ENCODE measurements at places on chromosomes 3 and 15.

GRCh38 chr3:114714237-114714636 is 420.4 kb downstream of the TIGIT start:
- no peak for DNase-seq

GRCh38 chr3:159253860-159254259 is 452.0 kb downstream of the MFSD1 start:
- DNase-seq: no peak

DNA sequence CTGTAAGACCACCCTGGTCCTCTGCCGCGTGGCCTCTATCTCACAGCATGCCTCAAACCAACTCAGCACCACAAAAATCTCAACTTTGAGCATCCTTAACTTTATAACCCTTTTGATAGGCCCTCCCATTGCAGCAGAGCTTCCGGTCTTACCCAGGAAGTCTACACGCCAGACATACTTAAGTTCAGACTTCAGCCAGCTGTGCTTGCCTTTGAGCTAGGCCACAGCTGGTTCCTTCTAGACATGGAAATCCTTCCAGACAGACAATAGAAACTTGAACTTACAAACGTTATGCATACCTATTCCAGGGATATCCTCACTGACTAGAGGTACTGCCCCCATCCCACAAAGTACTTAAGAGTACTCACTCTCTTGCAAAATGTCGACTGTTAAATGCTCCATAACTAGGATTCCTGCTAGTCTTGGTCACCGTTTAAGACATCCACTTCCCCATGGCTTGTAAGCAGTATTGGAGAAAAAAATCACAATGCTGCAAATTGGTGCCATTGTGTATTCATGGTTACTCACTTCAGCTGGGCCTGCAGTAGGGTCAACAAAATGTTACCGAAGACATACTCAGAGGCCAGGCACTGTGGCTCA is 183.5 kb downstream of the TBL1XR1 start:
- DNase-seq: no peak

DNA sequence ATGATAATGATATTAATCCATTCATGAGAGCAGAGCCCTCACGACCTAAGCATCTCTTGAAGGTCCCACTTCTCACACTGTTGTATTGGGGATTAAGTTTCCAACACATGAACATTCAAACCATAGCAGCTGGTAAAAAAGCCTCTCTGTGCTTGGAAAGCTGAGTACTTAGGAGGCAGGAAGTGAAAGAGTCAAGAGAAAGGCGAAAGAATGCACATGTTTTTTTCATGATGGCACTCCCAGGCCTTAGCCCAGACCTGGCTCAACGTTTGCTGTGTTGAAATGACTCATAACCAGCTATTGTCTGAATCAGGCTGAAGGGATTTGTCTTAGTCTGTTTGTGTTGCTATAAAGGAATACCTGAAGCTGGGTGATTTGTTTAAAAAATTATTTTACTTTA is 84.4 kb upstream of the RGMA start:
- no peak for DNase-seq

DNA sequence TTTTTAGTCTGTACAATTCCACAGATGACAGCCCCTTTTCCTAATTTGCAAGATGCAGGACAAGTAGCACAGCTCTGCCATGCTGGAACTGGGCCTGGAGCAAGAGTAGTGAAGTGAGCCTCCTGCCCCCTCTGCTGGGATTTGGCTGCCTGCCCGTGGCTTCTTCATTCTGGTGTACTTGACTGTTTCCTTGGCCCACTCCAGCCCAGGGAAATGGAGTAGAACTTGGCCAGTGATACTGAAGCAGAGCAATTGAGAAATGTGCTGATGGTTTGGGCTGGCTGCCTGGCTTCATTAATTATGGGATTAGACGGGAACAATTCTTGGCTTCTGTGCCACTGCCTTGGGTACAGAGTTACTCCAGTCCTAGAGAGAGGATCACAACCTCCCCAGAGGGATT is 2.8 kb downstream of the GPD1L start:
- peak; percentile 93 for DNase-seq

DNA sequence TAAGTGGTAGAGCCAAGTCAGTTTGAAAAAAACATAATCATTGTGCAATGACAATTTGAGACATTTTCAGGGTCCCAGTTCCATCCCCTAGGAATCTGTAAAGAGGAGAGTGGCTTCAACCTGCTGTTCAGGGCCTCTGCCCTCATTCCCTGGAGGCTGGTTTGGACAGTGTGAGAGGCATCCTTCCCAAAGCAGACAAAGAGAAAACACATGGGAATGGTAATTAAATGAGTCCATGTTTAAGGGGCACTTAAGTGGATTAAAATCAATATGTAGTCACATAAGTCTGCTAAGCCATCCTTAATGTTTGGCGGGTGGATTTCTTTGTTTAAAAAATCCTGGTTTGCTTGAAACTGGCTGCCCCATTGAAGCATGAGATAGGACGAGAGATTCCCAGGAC is 146.3 kb upstream of the CTDSPL start:
- no peak for DNase-seq

DNA sequence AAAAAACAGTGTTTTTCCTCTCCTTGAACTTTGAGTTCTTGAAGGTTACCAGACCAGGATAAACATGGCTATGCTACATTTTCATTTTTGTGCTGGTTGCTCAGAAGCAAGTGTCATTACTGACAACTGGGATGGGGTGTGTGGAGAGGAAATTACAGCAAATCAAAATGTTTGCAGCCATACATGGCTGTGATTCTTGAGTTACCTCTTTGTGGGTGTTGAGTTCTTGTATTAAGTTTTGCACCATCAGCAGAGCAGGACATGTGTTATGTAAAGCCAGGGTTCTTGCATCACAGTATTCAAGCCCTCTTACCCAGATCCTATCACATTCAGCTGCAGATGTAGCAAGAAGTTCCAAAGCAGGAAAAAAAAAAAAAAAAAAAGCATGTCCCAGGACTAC is 53.9 kb upstream of the ATOSA start:
- no peak for DNase-seq

GRCh38 chr3:136330900-136331299 is 80.8 kb downstream of the PCCB start:
- no peak for DNase-seq

DNA sequence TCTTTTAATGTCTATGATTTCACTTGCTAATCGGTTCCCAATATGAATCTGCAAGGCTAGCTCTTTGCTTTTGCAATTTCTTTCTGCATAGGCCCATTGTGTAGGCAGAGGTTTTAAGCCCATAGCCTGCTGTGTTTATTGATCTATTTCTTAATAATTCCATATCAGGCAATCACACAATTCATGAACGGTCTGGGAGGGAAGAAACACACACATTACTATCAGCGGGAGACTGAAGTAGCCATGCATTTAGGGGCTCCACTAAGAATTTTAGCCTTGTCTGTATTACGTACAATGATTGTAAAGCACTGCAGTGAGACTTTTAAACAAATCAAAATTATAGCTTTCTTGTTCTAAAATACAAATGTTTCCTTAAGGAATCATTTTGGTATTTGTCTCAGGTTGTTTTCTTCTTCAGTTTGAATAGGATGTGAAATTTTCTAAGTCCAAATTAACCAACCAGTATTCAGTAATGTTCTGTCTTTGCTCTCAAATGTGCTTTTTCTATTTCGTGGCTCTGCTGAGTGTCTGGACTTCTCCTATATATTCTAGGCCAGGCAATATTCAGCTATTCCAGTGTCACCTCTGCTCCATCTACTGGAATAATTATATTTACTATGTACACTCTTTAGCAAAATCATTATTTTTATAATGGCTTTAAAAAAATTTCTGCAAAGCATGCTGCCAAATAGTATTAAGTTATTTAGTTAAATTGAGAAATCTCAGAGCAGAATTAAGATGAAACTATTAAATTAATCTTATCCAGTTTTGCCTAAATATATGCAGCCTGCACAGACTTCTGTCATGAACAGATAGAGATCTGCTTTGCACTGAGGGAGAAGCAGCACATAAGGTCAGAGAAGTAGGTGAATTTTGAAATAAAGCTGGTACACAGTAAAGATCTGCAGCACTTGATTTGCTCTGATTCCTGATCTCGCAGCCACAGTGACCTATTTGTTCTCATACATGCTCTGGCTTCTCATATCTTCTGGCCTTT is 103.0 kb upstream of the NAALADL2 start:
- DNase-seq: no peak

DNA sequence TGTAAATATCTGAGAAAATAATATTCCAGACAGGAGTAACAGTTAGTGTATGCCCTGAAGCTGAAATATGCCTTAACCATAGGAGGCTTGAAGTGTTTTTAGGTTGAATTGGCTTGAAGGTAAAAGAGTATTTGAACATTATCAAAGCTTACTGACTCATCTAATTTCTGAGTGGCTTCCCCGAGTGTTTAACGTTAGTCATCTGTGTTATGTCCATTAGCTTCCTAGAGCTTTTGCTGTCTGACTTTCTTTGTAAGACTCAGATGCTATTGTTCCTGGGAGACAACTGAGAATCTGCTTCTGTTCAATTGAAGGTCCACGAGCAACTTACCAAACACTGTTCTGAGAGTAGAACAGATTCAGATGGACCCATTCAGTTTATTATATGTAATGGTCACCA is 656.8 kb upstream of the NECTIN3 start:
- DNase-seq: no peak

DNA sequence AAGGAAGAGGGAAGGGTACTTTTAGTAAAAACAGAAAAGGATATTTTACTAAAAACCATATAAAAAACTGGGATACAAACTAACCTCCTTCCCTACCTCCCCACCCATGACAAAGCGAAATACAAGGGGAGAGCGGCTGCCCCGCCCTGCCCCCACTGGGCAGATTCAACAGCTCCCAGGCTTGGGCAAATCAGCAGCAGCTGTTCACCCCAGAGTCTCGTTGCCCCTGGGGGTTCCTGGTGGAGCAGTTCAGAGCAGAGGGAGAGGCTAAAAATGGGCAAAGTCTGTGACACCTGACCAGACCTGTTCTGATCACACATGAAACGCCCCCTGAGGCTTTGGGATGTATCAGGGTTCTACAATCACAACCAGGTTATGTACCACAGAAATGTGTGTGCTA is 2.5 kb upstream of the ETFA start:
- no peak for DNase-seq

- no peak for DNase-seq
Measured at GRCh38 chr3:72516361-72516760, 331.9 kb downstream of the SHQ1 start.

- DNase-seq: no peak
Measured at GRCh38 chr3:188315553-188315952, 161.6 kb downstream of the LPP start.

- DNase-seq: no peak
Measured at GRCh38 chr15:80309769-80310384, 57.9 kb upstream of the CTXND1 start.

GRCh38 chr3:140695361-140696061 is 17.6 kb downstream of the TRIM42 start:
- no peak for DNase-seq

DNA sequence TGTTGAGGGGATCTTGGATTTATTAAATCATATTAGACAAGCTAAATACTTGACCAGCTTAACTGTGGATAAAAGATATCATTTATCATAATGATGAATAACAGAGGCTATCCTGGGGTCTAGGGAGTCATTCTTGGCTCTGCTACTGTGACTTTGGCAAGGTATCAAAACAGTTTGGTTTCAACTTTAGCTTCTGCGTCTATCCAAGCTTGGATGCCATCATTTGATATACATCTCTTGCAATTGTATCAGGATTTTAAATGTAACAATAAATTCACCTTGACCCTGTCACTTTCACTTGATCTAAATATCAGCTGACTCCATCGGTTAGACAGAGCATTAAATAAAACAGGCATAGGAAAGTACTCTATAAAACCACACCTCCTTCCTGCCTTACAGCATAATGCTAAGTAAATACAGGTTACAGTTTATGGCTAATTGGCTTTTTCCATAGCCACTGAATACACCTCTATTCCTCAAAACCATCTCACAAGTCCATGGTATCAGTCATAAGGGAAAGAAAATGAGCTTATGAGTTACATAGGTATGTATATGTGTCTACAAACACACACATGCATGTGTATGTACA is 262.9 kb downstream of the CTNNB1 start:
- DNase-seq: no peak

Data from suprapubic skin (tissue), 4 donors.